NCI-H526 (cell line): ENCODE measurements at places on chromosomes 11 and 22.

DNA sequence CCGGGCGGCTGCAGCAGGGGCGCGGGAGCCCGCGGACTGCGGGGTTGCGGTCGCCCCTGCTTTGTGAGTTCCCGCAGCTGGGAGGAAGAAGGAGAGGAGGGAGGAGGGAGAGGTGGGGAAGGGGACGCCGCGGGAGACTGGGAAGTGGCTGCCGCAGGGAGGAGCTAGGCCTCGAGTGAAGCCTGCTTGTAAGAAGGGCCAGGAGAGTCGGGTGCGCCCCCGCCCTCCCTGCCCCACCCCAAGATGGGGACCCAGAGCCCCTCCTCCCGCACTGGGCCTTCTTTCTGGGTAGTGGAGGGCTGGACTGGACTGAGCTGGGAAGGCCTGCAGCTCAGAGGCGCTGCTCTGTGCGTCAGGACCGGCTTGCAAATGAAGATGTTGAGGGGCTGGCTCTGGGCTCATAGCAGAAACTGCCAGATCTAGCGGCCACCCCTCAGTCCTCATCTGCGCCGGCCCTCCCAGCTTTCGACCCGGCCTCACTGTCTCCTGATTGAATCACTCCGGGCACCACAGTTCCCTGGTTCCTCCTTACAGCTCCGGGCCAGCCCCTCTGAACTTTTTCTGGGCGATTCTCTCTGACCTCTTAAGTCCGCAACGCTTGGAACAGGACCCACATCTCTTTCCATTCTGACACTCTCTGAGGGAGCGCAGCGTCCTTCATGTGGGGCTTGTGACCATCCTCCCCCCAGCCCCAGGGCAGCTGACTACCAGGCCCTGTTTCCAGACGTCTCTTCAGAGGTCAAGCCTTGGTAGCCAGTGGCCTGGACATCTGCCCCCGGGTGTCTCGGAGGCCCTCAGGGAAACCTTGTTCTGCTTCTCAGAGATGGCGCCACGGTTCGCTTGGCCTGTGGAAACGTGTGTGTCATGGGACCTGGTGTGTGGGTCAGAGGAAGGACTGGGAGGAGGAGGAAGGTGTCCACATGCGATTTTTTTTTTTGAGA, 21.9 kb downstream of the SERPINH1 start:
- DNase-seq: peak; percentile 68

DNA sequence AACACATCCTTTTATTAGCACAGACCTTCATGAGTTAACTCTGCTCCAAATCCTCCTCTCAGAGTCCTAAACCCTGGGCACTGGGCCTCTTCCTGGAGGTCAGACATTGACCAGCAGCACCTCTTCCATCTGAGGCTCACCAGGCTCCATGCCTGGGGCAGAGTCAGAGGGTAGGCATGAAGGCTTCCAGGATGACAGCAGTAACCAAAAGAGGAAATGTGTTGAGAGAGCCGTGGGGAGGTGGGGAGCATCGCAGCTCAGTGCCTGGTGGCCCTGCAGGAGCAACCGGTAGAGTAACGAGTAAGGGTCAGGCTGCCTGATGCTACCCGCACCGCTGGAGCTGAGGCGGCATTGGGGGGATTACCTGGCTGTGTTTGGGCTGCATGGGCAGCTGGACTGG, 9.4 kb upstream of the NAV2 start:
- DNase-seq: no peak

GRCh38 chr11:119726150-119726553, 2.8 kb downstream of the NECTIN1 start:
- DNase-seq: peak; percentile 90

- peak; percentile 91 for DNase-seq
These were observed 2.3 kb downstream of the SIK2 start for GRCh38 chr11:111604392-111605009.

DNA sequence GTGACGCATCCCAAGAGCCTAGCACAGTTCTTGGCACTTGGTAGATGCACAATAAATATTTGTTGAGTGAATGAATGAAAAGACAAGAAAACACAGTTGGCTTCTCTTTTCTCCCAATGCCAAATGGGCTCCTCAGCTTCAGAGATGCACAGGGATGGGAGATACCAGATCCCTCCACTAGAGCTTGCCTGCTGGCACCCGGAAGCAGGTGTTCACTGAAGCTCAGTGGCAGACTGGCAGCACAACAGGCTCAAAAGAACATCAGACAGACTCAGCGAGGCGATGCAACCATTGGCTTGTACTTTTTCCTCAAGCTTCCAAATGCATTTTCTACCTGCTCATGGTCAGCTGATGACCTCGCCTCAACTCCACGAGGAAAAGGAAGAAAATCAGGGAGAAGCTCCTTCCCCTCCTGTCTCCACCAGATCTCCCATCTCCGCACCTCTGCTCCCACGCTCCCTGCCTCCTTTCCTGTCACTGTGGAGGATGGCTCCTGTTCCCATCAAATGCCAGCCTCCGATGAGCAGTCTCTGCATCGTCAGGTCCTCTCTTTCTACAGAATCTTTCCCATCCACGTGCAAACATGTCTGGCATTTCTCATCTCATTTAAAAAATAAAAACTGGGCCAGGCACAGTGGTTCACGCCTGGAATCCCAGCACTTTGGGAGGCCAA, 5.8 kb downstream of the RAPSN start:
- peak; percentile 75 for DNase-seq

- no peak for DNase-seq
These were observed 7.5 kb upstream of the B3GNT6 start for GRCh38 chr11:77026743-77027142.

GRCh38 chr11:63289658-63290057, 46.3 kb upstream of the SLC22A25 start:
- no peak for DNase-seq

DNA sequence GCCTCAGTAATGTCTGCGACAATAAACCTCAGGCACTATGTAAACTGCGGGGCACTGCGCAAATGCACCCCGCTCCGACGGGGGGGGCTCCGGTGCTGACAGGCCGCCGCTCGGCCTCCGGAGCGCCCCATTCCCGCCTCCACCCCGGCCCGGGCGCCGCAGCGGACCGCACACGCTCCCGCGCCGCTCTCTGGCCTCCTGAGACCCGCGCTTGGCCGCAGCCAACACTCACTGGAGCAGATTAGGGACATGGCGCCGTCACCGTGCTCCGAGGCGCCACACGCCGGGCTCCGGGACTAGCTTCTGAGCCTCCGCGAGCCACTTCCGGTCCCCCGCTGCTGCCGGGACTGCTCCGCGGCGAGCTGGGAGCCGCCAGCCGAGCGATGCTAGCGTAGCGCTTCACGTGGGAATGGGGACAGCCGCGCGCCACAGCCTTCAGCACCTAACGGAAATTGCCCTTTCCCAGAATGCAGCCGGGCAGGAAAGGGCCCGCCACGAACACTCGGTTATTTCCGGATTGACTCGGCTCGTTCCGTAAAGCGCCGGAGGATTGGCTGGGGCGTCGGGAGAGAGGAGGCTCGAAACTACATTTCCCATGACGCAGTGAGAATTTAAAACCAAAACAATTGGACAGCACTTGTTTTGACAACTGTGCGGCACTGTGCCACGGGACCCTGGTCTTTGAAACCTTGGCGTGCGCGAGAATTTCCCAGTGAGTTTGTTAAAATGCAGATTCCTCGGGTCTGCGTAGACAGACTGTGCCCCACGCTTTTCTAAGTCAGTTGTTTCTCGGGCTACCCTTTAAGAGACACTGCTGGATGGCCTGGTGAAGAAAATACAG, at the start of gene PRPF19:
Gene PRPF19 (minus strand): TSS at position 454 of the 841 bp plus-strand sequence. CDS start 203 bp downstream, at position 251.
- DNase-seq: peak; percentile 98

GRCh38 chr11:40517122-40517521, 942.3 kb downstream of the LRRC4C start:
- DNase-seq: no peak

DNA sequence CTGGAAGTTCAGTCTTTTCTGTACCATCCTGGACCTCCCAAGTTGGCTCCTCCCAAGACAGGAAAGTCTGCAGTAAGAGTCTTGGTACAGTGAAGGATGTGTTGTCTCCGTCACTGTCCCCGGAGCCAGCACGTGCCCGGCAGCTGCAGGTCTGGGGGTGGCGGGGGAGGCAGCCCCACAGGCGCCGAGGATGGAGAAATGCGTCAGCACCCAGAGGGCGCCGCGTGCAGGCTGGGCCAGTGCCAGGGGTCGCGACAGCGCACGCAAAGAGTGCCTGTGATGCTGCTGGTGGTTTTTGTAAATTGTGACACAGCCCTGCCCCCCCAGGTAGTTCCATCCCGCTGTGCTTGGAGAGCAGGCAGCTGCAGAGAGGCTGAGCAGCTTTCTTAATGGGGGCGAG, 1200.5 kb downstream of the BRD1 start:
- no peak for DNase-seq

- DNase-seq: no peak
These were observed 5.4 kb downstream of the DDI1 start for GRCh38 chr11:104041792-104042191.

- no peak for DNase-seq
These were observed 247.5 kb upstream of the ZBED5 start for GRCh38 chr11:11105361-11105760.

DNA sequence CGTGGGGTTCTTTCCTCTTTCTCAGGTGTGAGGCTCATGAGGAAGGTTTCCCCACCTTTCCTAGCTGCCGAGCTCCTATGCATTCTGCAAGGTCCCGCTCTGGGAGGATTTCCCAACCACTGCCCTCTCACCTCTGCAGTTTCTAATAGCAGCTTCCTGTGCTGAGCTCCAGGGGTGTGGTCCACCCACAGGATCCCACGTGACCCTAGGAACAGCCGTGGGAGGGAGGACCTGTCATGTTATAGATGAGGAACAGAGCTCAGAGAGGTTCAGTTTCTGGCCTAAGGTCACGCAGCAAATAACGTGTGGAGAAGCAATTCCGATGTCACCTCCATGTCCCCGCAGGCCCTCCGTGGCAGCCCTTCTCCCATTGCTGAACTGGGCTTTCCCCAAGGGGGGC, 38.5 kb downstream of the FLRT1 start:
- DNase-seq: no peak

- no peak for DNase-seq
These were observed 15.6 kb downstream of the FLRT1 start for GRCh38 chr11:64051297-64051696.

DNA sequence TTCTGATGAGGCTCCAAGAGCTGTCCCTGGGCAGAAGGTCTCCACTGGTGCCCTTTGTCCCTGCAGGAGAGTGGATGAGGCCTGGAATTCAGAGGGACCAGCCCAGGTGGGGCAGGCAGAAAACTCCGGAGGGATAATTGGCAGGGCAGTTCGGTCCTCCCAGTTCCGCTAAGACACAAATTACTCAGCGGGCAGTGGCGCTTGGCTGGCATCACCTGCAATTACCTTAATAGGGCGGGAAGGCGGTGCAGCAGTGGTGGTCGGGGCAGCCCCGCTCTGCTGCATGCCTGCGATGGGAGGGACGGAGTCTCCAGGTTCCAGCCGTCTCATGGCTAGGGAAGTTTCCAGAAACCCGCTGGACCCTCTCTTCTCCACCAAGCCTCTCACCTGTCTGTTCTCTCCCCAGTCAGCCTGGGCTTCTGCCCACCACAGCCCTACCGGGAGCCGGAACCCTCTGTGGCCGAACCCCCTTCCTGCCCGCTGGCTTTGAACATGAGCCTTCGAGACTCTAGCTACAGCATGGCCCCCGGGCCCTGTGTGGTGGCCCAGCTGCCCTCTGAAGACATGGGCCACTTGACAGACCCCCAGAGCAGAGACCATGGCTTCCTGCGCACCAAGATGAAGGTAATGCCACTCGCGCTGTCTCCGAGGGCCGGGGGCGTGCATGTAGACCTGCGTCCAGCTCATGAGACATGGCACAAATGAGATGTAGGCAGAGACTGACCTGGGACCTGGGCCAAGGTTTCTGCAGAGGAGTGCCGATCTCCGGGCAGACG, 7.0 kb downstream of the OVOL1 start:
- DNase-seq: no peak

DNA sequence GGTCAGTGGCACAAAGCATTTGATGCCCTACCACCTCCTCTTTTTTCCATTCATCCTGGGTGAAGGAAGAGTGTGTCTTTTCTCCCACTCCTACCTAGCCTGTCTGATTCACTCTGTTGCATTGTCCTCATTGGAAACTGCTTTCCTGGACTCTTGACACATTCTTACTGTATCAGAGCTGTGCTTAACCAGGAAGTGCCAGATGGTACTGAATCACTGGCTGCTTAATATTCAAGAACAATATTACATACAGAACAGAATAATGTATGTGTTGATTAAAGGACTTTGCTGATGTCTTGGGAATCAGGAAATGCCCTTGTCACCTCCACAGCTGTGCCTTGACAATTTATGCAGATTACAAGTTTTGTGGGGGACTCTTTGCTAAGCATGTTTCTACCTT, 44.4 kb downstream of the SVIP start:
- no peak for DNase-seq

DNA sequence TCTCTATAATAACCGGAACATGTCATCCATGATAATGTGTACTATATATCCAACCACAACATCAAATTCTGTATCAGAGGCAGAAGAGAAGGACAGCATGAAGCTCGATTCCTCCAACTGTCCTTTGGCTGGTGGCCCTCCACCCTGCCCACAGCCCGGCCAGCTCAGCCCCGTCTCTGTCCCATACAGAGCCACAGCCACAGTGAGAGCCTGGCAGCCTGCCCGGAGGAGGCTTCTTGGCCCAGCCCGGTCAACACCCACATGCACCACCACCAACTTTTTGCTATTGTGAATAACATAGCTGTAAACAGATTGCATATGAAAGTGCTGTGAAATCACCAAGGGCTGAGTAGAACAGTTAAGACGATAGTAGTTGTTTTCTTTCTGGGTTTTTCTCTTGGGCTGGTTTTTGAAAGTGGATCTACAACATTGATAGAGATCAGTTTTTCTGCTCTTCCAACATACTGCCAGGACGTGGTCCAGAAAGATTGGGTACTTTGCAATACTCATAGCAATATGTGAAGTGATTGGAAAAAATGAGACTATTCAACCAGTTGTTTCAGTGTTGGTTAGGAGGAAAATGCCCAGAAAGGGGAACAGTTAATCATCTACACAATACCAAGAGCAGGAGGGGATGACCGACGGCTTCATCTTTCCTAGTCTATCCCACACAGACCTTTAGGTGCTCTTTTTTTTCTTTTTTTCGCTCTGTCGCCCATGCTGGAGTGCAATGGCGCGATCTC, 6.9 kb upstream of the TUBA8 start:
- no peak for DNase-seq

- DNase-seq: no peak
These were observed 61.1 kb downstream of the GGTLC2 start for GRCh38 chr22:22705328-22706100.

- DNase-seq: no peak
These were observed 41.6 kb downstream of the EIF3F start for GRCh38 chr11:8028766-8029165.

- DNase-seq: no peak
These were observed 5.3 kb upstream of the TMEM123 start for GRCh38 chr11:102457865-102458264.
